ENCODE measurements at places on chromosomes 3 and 15.

DNA sequence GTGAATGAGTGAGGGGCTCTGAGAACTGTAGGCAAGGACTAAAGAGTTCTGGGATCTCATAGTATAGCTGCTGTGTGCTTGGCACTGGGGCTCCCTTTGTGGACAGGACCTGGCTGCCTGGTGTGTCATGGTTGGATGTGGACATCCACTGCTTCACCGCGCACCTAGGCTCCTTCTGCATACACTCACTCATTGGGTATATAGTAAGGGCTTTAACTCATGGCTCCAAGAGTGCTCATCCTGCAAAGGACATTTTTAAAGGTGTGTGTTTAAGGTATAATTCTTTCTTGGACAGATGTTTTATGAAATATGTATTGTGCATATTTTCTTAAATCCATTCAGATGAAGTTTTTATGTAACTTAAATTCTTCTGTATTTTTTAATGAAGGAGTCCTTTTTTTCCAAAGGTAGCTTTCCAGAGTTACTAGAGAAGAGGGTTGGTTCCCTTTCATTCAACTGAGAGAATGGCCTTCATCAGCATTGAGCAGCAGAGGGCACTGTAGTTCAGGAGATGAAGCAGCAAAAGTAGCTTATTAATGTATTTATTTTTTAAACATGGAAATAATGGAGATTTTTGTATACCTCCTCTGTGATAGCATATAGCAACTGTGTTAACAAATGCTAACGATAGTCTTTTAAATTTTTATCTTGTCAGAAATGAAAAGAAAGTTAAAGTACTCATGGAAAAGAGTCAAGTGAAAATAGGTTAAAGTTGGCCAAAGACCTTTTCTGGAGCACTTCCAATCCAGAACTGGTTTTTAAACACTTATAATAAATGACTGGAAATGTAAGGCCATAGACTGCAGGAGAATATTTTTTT lies 25.2 kb downstream of the OXNAD1 start:
- peak; percentile 61 for DNase-seq

GRCh38 chr3:143145906-143146305 lies 26.3 kb downstream of the CHST2 start:
- DNase-seq, result no peak

GRCh38 chr3:181558870-181559269 lies 152.9 kb upstream of the SOX2 start:
- no peak for DNase-seq

GRCh38 chr3:23399221-23399620 lies 196.1 kb downstream of the UBE2E2 start:
- DNase-seq, result no peak

DNA sequence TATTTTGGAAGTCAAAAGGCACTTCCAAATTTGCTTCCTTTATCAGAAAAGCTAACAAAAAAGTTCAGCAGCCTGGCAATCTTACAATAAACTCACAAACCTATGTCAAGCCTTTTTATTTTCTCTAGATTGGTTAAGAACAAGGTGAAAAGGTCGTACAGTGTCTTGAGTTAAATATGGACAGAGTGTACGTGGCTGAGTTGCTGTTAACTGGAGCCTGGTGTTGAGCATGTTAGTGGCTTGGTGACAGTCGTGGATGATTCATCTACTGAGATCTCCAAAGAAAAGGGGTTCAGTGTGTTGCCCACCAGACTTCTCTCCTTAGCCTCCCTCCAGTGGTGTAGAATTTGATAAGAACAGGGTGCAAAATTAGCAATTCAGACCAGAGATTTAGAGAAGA lies 89.7 kb downstream of the SSR3 start:
- DNase-seq, result no peak

DNA sequence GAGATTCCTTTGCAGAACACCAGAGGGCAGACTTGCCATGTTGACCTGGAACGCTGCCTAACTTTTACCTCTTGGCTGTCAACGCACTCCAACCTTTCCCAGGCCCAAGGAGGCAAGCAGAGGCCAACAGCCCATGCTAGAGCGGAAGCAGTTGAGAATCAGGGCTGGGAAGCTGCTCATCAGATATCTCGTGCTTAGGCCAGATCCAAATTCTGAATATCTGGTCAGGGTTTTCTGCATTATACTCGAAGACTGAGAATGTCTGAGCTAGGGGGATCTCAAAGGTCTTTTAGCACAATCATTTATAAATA lies 2.5 kb downstream of the XIRP1 start:
- peak; percentile 79 for DNase-seq

DNA sequence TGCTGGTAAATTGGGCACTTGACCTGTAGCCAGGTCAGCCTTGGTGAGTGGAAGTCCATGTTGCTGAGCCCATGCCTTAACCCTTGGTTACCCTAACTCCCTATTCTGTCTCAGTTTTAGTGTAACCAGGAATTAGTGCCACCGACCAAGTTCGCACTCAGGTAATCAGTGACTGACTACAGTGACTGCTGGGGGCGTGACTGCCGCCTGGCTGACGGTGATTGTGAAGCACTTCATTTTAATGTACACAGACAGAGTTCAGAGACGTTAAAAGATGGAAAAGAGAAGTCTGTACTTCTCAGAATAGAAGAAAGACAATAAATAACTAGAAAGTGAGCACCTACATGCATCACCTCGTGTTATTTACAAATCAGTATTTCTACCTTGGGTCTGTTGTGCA lies 17.3 kb downstream of the CFAP161 start:
- no peak for DNase-seq

DNA sequence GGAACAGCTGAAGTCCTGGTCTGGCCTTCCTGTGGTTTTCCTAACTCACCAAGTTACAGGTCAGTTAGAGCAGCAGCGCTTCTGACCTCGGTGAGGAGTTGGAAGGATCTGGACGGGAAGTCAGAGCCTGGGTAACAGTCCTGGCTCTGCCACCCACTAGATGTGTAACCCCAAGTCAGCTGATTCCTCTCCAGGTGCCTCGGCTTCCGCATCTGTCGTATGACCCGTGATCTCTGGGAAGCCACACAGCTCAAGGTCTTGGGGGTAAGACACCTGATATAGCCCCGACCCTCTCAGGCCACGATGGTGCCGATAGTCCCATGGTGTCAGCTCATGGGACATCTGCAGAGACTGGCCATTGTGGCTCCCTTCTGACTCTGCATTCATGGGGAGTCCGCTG lies 8.3 kb upstream of the PIGZ start:
- DNase-seq, result no peak

GRCh38 chr3:121750087-121750415 lies 510 bp upstream of the GOLGB1 start:
- DNase-seq, result no peak

DNA sequence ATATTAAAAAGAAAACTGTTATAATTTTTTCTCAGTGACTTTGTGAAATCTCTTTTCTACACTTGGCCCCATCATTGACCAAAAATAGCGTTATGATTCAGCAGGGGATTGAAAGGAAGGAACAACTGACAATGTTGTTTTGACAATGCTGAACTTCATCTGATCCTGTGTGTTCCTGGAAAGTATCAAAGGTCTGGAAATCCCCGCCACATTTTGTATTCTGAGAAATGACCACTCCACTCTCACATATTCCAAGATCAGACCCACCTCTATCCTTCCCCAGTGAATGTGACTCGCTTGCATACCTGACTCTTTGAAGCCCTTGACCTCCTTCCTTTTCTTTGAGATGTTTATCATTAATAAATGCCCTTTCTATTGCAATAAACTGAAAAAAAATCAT lies 9.7 kb upstream of the RIOX2 start:
- peak; percentile 33 for DNase-seq

DNA sequence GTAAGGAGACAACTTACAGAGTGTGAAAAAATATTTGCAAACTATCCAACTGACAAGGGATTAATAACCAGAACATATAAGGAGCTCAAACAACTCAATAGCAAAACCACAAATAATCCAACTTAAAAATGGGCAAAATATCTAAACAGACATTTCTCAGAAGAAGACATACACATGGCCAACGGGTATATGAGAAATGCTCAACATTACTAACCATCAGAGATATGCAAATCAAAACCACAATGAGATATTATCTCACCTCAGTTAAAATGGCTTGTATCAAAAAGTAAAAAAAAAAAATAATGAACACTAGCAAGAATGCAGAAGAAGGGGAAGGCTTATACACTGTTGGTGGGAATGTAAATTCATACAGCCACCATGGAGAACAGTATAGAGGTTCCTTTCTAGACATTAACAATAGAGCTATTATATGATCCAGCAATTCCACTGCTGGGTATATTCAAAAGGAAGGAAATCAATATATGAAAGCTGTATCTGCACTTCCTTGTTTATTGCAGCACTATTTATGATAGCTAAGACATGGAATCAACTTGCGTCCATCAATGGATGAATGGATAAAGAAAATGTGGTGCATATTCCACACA lies 998.6 kb downstream of the NAALADL2 start:
- DNase-seq, result peak; percentile 97

GRCh38 chr3:8760506-8760905 lies 8.9 kb downstream of the OXTR start:
- no peak for DNase-seq

DNA sequence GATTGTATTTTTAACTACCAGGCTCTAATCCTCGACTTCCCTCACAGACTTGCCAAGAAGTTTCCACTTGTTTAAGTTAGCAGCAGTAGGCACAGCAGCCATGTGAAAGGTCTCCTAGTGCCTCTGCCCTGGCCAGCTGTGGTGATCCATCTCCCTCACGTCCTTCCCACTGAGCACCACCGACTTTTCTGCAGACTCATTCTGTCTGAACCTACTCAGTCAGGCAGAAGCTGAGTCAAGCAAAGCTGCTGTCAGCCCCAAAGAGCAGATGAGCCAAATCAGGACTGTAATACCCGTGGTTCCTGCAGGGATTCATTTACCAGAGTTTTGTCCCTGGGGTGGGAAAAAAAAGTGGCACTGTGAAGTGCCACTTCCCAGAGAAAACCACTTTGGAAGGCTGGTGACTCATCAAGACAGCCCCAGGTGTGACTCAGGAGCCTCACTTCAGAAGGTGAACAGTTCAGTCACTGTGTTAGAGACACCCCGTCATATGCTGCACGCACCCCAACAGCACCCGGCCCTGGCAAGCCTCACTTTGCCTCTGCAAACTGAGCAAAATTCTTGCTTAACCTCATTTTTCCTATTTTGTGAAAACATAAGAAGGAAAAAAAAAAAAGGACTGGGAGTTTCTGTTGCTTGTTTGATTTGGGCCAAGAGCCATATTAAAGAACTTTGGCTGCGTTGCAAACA lies 76.0 kb downstream of the WWTR1 start:
- peak; percentile 94 for DNase-seq

All from SK-MEL-5 (cell line).